ENCODE measurements at places on chromosomes 11 and 22. TPM values are rescaled to one million over a fixed set of nuclear protein-coding genes. Genes with fewer than 3 reads are reported as not detected.

The MMP27 gene
- not detected for total RNA-seq

The HEPACAM gene
- not detected for total RNA-seq

The MEI1 gene
- total RNA-seq, result 2.2 TPM

The TPBGL gene
- total RNA-seq, result 0.07 TPM

The SYT8 gene
- total RNA-seq, result not detected

The CARD18 gene
- total RNA-seq, result not detected

The CRACR2B gene
- 4.3 TPM for total RNA-seq

DNA sequence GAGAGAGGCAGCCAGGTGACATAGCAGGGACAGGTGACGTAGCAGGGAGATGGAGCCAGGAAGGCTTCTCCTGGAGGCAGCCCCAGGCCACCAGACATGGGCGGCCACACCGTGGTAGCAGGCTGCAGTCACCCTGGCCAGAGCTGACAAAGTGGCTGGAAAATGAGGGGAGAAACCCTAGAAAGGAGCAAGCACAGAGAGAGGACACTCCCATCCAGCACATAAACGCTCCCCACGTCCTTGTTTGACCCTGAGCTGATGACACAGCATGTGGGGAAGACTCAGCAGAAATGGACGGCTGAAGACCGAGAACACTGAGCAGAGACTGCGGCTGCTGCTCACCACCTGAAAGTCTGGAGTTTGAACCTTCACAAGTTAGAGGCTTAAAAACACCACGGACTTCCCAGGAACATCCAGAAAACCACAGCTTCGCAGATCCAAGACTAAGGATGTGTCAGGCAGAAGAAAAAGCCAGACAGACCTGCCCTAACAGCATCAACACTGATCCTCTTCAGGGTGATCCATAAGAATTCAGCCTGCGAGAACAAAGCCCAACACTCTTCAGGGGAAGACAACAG, 28.7 kb downstream of the DRD4 start:
- no peak for DNase-seq

GRCh38 chr11:41660585-41660984, 201.1 kb upstream of the LRRC4C start:
- DNase-seq, result no peak

GRCh38 chr11:8942518-8943066, at the start of gene ASCL3:
ASCL3 (minus strand) TSS chr11:8943016; CDS start chr11:8938161, 4,855 bp downstream.
- no peak for DNase-seq

GRCh38 chr11:40202589-40203270, 1256.7 kb downstream of the LRRC4C start:
- DNase-seq, result no peak

DNA sequence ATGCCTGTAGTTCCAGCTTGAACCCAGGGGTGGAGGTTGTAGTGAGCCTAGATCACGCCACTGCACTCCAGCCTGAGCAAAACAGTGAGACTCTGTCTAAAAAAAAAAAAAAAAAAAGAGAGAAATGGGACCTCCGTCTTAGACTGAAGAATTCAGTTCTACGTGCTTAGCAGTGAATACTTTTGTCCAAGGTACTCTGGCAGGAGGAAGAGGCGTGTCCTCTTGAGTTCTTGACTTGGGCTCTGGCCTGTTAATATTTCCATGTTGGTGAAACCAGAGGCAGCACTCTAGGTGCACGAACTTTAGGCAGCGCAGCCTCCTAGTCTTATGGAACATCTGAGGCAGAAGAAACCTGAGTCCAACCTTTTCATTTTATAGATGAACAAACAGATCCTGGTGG, 2.4 kb downstream of the HMBS start:
- no peak for DNase-seq

GRCh38 chr11:56637500-56637899, 4.7 kb downstream of the OR5AP2 start:
- DNase-seq, result no peak

DNA sequence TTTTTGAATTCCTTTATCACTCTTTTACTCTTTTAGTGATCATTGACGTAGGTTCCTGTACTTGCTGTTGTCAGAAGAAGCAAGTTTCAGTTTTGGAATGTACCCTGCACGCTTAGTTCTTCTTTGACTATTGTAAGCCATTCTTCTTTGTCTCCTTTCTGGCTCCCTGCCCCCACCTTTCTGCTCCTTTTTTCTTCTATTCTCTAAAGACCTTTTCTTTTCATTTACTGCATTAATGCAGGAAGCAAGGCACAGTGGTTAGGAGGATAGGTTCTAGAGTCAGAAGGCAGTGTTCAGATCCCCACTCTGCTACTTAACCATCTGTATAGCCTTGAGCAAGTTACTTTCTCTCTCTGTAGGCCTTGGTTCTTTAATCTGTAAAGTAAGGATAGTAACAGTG, 33.7 kb upstream of the RAG2 start:
- DNase-seq, result no peak

DNA sequence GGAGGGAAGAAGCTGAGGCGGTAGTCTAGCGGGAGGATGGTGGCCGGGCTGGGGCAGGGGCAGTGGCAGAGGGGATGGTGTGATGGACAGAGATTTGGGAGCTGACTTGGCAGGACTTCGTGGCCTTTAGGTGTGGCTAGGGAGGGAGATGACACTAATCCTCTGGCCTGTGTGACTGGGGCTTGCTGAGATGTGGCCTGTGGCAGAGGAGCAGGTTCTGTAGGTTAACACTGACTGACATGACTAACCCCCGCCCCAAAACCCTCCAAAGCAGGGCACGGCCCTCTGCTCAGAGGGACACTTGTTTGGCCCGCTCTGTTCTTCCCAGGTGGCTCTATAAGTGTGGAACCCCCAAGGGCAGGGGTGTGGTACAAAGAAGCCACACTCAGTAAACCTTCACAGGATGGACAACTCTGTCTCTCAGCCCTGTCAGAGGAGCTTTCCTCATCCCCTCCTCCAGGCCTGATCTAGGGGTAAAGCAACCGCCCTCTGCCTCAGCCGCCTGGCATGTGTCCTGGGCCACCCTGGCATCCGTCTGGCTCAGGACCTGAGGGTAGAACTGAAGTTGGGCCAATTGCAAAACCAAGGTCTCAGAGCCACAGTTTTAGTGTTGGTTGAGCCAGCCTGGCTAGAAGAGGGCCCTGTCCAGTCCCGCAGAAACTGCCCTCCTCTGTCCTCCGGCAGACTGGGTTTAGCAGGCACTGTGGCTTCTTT, 15.6 kb downstream of the TOM1 start:
- no peak for DNase-seq

GRCh38 chr22:42273855-42274451, 3.5 kb upstream of the TCF20 start:
- no peak for DNase-seq

DNA sequence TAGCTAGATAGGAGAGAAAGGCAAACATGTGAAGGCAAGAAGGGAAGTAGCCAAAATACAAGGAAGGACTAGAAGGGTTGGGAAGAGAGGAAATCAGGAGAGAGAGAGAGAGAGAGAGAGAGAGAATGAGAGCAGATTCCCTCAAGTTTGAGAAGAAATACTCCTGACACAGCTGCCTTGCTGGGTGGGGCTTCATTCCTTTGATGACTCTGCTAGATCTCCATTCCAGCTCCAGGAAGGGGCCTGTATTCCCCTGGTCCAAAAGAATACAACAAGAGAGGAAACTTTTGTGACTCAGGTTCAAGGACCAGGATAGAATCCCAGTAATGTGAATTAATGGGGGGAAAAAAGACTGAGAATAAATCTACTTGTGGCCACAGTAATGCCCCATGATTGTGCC, 62.9 kb upstream of the SPON1 start:
- no peak for DNase-seq

DNA sequence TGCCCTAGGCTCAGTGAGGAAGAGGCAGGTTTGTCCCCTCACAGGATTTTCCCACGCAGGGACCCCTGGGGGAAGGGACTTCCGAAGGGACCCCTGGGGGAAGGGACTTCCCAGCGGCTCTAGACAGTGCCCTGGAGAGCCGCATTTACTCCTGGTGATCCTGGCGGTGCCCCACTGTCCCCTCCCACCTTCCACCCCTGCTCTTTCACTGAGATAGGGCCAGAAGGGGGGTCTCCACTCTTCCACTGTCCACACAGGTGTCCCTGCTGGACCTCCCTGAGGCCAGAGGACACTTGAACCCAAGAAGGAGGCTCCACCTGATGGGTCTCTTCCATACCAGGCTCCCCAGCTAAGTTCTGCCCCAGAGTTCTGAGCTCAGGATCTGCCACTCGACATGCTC, 1333.9 kb downstream of the BRD1 start:
- no peak for DNase-seq

GRCh38 chr22:37330200-37331033, 48.1 kb downstream of the CYTH4 start:
- no peak for DNase-seq
